ENCODE measurements at places on chromosomes 13 and 19.

GRCh38 chr19:4032436-4032835 lies 24.9 kb downstream of the PIAS4 start:
- no peak for DNase-seq

- DNase-seq = no peak
These were observed 362.1 kb downstream of the FOXO1 start for GRCh38 chr13:40304391-40304790.

- no peak for DNase-seq
These were observed 34.5 kb downstream of the MTUS2 start for GRCh38 chr13:28854657-28855056.

DNA sequence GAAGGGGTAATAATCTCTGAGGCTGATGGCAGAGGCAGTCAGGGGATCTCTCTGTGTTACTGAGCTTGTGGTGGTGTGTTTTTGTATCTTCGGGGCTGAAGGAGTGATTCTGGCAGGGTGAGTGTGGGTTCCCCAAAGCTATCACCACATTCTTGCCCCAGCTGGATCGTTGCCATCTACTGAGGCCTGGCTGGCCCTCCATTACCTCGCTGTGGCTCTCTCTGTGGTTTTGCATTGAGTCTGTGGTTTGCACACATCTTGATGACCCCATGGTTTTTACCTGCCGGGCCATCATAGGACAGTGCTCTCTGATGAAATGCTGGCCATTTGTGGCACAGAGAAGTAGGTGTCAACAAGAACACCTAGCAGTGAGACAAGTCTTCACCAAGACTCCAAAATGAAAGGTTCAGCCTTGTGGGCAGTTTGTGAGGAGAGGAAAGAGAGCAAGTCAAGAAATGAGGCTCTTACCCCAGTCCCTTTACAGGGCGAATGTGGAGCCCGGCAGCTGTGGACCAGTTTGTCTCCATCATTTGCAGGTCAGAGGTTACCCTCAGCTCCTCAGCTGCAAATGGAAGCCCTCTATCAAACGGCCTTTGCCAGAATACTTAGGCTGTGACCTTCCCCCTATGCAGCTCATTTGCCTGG lies 69.0 kb upstream of the NPAS1 start:
- DNase-seq = no peak

- DNase-seq = no peak
These were observed 89.5 kb downstream of the ARHGEF7 start for GRCh38 chr13:111204438-111205177.

GRCh38 chr13:25329706-25330105 lies 28.3 kb downstream of the NUP58 start:
- DNase-seq = no peak

- no peak for DNase-seq
These were observed 705.4 kb downstream of the SLITRK6 start for GRCh38 chr13:85093808-85094207.

DNA sequence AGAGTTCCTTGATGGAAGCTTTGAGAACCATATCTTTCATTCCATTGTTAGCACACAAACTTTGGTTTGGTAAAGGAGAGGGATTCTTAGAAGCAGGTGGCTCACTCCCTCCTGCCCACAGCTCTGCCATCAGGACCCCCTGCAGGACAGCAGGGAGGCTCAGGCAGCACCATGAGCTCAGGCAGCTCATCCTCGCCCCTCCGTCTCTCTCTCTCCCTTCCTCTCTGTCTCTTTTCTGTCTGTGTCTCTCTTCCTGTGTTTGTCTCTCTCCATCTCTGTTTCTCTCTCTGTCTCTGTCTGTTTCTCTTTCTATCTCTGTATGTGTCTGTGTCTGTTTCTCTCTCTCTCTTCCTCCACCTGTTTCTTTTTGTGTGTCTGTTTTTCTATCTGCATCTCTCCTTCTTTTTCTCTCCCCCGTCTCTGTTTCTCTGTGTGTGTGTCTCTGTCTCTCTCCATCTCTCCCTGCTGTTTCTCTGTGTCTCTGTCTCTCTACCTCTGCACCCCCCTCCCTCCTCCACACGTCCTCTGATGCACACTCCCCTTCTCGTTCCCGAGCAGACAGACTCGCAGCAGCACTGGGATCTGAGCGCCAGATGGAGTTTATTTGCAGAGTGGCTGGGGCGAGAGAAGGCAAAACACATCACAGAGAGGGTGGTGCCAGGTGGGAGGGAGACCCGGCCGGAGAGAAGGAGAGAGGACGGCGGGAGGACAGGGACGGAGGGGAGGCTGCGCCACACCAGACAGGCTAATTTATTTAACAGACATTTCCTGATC lies 8.7 kb downstream of the SBK2 start:
- DNase-seq = no peak

DNA sequence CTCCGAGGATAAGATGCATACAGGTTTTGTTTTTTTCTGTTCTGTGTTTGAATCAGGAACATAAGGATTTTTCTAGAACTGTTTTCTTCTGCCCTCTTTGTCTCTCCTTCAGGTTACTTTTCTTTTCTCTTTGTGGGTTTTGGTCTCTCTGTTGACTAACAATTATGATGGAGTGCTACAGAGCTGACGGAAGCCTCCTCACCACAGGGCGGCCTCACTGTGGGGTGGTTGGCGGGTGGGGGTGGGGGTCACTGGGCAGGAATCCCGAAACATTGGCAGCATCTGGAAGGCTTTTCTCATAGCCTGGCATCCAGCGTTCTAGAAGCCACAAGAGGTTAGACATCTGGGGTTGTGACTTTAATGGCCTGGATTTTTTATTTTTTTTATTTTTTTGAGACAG lies 12.0 kb upstream of the MATK start:
- DNase-seq = no peak

- no peak for DNase-seq
These were observed 3.4 kb downstream of the TMEM145 start for GRCh38 chr19:42316223-42317211.
